ENCODE measurements at places on chromosomes 6 and 20.

DNA sequence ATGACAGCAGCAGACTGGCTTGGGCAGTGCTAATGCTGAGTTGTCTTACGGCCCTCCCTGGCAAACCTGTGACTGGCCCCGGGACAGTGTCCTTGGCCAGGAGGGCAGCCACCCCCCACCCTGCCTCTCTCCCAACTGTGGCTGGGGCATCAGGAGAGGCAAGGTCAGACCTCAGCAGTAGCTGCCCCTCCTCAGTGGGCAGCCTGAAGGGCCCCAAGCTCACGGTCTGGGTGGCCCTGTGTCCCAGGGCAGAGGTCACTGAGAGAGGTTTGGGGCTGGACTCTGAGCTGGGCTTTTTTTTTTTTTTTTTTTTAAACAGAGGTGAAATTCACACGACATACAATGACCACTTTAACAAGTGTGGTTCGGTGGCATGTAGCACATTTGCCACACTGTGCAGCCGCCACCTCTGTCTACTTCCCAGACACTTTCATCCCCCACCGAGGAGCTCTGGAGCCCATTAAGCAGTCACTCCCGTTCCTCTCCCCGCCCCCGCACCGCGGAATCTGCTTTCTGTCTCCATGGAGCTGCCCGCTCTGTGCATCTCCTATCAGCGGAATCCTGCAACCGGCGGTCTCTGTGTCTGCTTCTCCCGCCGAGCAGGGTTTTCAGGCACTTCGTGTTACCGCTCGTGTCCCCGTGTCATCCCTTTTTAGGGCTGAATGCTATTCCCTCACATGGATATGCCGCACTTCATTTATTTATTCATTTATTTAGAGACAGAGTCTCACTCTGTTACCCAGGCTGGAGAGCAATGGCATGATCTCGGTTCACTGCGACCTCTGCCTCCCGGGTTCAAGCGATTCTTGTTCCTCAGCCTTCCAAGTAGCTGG, 67.9 kb upstream of the GATA5 start:
- DNase-seq, result no peak

DNA sequence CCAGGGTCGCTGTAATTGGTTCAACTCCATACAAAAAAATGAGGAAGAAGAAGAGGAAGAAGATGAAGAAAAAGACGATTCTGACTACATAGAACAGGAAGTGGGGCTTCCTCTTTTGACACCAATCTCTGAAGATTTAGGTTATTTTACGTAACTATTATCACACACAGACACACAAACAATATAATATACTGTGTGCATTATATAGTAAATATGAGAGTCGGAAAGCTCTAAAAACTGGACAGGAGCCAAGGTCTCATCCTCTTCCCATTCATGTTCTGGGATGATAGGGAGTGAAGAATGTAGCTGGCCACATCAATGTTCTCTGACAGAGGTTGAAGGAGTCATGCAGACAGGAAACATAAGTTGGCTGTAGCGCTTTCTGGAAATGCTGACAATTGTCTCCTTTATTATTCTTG, 13.3 kb downstream of the RSPH4A start:
- DNase-seq, result no peak

- no peak for DNase-seq
These were observed 102.2 kb downstream of the UNC5CL start for GRCh38 chr6:40936818-40937251.

GRCh38 chr20:16349523-16350260, 223.6 kb downstream of the KIF16B start:
- no peak for DNase-seq

DNA sequence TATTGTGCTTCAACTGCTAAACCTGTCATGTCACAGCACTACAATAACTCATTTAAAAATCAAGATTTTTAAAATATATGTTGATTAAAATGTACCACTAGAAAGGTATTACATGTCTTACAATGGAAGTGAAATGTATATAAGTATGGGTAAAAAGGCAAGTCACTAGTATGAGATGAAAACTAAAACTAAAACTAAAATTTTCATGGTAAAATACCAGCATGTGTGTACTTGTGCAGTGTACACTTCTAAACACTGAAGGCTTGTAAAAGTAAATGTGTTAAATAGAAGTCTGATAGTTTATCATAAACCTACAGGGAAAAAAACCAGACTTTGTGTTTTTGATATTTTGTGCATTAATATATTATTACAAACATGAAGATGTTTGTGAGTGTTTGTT, 13.7 kb upstream of the TMEM244 start:
- no peak for DNase-seq

- DNase-seq, result no peak
These were observed 12.6 kb downstream of the HLA-DPB1 start for GRCh38 chr6:33088258-33088930.

- no peak for DNase-seq
These were observed 29.5 kb upstream of the RNGTT start for GRCh38 chr6:88992741-88993552.

- DNase-seq, result no peak
These were observed 10.3 kb upstream of the RAD21L1 start for GRCh38 chr20:1215386-1216170.

DNA sequence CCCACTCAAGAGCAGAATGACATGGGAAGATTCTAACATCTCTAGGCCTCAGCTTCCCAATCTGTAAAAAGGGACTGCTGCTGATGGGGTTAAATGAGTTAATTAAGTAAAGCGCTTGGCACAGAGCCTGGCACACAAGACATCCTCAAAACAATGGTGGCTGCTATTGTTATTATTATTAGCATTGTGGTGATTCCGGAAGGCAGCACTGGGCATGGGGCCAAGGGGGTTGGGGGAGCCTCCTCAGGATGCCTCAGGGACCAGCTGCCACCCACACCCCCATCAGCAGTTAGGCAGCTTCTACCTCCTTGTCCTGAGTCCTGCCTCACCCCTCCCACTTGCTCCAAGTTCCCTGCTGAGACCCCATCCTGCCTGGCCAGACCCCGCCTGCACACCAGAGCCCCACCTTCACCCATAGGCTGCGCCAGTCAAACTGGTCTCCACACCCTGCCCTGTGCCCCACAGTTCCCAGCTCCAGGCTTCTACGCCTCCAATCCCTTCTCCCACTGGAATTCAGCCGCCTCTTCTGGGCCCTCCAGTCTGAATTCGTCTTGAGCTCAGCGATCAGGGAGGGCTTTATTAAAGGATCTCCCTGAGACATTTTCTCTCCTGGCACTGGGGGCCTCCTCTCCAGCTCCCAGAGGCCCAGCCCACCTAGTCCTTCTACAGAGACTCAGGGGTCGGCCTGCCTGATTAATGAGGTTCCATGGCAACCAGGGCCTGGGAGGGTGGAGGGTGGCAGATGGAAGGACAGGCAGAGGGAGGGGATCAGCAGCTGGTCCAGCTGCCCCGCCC, 1.5 kb downstream of the E2F1 start:
- no peak for DNase-seq

DNA sequence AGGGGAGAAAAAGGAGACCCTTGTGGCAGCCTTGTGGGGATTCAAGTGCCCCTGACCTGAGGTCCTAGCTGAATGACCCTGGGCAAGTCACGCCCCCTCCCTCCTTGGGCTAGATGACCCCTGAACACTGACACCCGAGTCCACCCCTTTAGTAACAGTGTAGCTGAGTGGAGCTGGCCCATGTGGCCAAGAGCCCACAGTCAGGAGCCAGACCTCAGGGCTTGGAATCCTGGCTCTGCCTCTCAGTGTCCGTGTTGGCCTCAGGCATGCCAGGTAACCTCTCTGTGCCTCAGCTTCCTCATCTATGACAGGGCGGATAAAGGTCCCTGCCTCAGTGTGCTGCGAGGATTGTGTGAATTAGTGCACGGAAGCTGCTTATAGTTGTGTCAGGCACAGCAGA, 14.3 kb downstream of the IP6K3 start:
- DNase-seq, result no peak

DNA sequence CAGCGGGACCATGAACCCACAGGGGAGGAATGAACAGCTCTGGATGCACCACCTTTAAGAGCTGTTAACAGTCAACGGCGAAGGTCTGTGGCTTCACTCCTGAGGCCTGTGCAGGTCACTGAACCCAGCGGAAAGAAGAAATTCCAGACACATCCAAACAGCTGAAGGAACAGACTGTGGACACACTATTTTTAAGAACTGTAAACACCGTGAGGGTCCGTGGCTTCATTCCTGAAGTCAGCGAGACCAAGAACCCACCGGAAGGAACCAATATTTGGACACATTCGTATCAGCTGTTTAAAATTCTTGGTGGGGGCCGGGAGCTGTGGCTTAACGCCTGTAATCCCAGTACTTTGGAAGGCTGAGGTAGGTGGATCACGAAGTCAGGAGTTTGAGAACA, 5.4 kb upstream of the TMEM14B start:
- DNase-seq, result no peak

DNA sequence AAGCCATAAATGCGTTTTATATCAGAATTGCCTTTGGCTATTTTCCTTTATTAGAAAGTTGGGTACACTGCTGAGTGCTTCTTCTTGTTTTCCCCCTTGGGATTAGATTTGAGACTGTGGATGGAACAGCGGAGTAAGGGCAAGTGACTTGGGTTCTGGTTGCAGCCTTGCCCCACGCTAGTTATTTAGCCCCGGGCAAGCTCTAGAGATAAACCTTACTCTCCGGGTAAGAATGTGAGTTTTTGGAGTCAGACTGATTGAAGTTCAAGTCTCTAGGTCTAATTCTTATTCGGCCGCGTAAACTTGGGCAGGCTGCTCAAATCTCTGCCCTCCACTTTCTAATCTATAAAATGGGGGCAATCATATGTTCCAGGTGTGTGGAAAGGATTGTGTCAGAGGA, 8.9 kb downstream of the TSHZ2 start:
- DNase-seq, result no peak

DNA sequence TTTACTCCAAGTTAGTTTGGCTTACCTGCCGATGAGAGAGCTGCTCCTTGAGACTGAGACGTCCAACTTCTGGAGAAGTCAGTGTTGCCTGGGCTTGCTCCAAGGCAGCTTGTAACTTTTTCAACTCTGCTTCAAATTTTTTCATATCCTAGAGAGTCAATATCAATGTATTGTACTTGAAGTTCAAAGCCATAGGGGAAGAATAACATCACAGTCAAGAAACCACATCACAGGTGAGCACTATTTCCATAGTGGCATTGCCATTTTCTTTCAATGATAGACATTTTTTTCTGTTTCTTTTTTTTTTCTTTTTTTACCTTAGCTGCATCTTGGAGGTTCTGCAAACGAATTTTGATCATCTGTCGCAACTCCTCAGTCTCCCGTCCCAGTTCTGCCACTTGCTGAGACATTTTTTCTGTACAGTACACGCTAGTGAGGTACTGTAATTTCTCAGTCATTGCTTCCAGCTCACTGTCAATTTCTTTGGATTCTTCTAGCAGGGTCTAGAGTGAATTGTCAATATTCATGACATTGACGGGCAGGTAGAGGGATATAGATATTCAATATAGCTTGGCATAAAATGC, 326.7 kb downstream of the SYNE1 start:
- DNase-seq, result no peak

DNA sequence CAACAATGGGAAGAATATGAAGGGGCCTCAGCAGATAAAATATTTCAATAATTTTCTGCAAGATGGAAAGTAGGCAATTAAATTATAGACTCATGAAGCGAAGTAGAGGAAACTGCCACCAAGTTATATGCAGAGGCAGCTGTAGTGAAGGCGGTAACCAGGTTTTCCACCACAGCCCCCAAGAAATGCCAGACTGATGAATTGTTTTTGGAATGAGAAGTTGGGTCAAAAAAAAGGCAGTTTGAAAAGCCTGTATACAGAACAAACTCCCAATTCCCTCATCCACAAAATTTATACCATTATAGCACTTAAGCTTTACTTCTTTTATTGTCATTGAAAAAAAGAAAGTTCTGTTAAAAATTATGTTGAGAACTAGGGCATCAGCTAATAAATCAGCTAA, 45.3 kb downstream of the ELOVL4 start:
- no peak for DNase-seq

DNA sequence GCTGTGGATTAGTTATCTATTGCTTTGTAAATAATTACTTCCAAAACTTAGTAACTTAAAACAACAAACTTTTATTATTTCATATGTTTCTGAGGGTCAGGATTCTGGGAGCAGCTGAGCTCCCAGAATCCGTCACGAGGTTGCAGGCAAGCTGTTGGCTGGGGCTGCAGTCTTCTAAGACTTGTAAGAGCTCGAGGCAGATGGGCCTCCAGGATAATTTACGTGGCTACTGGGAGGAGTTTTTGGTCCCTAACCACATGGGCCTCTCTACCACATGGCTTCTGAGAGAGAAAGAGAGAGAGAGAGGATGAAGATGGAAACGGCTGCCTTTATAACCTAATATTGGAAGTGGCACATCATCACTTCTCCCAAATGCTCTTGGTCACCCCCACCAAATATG, 64.9 kb upstream of the SULF2 start:
- no peak for DNase-seq

GRCh38 chr20:36579996-36580545, 6.7 kb downstream of the TGIF2 start:
- no peak for DNase-seq

- DNase-seq, result no peak
These were observed 1199.8 kb upstream of the MAP3K7 start for GRCh38 chr6:91786474-91787184.

DNA sequence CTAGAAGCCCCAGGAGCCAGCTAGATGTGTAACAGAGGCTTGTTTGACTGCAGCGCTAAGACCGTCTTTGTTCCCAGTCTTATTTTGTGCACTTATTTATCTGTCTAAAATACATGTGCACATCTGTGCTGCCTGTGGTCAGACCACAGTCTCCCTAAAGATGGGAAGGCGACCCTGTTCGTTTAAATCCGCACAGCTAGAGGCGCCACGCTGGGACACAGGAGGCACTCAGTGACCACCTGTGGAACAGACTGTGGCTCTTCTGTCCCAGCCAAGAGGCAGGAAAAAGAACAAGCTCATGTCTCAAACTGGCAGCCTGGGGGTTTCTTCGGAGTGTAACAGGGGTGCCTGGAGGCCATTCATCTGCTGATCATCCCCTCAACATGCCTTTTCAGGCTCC, 66.8 kb downstream of the CPNE5 start:
- no peak for DNase-seq

GRCh38 chr20:36917943-36918342, 33.6 kb downstream of the SAMHD1 start:
- DNase-seq, result no peak

DNA sequence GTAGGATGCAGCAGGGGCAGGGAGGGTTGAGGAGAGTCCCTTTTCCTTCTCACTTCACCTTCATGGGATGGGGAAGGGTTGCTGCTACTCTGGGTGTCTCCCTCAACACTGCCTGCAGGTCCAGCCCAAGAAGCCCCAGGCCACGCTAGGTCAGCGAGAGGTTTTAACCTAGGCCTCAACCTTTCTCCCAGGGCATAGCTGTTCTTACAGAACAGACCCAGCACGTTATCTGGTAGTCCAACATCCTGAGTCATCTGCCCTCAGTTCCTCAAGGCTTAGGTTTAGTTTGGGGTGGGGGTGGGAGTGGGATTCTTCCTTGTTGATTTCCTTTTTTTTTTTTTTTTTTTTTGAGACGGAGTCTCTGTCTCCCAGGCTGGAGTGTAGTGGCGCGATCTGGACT, 15.8 kb downstream of the LRRC73 start:
- DNase-seq, result no peak

GRCh38 chr6:61586934-61587537, 699.0 kb downstream of the KHDRBS2 start:
- DNase-seq, result no peak

GRCh38 chr6:106154326-106154725, 68.2 kb downstream of the PRDM1 start:
- DNase-seq, result no peak

Data from NCI-H187 (cell line).